ENCODE measurements at places on chromosomes 16 and 17.

DNA sequence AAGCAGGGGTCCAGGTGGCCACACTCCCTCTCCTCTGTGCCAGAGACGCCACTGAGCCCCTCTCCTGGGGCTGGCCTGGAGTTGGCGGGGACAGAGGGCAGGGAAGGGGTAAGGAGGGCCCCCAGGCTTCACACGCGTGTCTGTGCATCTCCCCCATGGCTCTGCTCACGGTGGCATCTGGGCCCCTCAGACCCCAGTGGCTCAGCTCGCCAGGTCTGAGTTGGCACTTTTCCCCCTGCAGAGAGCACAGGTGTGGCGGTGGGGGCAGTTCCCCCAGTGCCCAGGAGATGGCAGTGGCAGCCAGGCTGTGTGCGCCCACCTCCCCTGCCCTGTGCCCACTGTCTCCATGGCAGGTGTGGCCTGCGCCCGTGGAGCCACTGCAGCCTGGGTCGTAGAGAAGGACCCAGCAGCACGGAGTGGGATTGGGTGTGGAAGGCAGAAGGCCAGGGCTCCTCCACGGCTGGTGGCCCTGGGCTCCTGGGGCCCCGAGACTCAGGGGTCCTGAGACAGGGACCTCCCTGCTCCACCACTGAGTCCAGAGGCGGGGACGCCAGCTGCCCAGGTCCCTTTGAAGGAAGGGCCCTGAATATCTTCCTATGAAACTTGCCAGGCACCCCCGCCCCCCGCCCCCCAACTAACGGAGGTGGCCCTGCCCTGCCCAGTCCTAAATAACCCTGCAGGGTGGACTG lies 4.3 kb upstream of the APRT start:
- DNase-seq = no peak

DNA sequence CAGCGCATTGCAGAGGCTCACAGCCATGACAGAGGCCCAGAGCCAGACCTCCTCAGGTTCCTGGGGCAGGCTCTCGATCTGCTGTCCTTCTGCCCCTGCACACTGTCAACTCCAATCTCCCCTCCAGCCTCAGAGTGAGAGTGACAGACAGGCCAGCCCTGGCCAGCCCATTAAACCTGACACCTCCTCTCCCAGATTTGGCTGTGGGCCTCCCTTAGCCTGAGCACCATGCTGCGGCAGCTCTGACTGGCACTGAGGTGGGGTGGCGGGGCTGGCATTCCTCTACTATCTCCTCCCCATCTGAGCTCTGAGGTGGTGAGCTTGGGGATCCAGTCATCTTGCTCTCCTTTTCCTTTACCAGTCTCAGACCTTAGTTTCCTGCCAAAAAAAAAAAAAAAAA lies 15.5 kb upstream of the C1QL1 start:
- DNase-seq = no peak

GRCh38 chr17:9512323-9513168 lies 63.1 kb downstream of the STX8 start:
- DNase-seq = no peak

- peak; percentile 66 for DNase-seq
Measured at GRCh38 chr17:74937064-74938051, 1.7 kb downstream of the OTOP3 start.

GRCh38 chr17:47705536-47706530 lies 11.9 kb downstream of the TBKBP1 start:
- DNase-seq = no peak

DNA sequence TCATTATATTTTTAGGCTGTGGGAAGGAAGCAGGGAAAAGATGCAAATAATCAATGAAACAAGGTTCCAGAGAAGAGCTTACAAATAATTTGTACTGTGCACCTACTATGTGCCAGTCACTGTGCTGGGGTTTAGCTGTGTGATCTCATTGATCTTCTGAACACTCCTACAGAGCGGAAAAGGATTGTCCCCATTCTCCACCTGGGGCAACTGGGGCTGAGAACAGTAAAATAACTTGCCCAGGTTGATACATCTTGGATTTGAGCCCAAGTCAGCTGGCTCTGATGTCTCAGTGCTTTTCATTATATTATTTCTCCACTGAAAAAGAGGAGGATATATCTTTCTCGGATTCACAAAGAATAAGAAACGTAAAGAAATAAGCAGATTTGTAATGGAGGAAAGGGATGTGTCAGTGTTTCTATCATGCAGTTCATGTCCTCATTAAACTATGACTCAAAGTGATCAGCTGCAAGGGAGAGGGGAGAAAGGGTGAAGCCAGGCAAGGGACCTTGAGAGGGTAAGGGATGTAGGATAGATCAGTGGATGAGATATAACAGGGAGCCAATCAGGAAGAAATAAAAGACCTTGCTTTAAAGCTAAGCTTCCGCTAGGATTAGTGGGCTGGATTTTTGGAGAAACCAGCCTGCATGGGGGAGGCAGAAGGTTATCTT lies 143.6 kb upstream of the NOL11 start:
- DNase-seq = no peak

DNA sequence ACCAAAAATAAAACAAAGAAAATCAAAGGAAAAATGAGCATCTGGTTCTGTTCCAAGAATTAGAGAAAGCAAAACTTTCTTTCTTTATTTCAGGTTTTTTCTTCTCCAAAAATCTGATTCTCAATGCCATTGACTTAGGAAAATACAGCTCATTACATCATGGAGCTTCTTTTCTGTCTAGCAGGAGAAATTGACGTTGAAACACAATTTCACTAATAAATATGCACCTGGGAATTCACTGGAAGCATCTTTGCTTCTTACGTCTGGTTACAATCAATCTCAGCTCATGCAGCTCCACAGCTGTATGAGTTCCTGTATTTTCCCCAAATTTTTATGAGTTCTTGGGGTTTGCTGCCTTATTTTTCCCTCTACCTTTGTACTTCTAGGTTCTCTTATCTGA lies 1568.6 kb upstream of the GOT2 start:
- no peak for DNase-seq

GRCh38 chr17:28598799-28599310 lies at the start of gene SPAG5:
SPAG5 (minus strand) TSS chr17:28599025; CDS start chr17:28598946, 79 bp downstream.
- DNase-seq = peak; percentile 74

GRCh38 chr17:44593156-44593555 lies 35.9 kb downstream of the FZD2 start:
- no peak for DNase-seq

DNA sequence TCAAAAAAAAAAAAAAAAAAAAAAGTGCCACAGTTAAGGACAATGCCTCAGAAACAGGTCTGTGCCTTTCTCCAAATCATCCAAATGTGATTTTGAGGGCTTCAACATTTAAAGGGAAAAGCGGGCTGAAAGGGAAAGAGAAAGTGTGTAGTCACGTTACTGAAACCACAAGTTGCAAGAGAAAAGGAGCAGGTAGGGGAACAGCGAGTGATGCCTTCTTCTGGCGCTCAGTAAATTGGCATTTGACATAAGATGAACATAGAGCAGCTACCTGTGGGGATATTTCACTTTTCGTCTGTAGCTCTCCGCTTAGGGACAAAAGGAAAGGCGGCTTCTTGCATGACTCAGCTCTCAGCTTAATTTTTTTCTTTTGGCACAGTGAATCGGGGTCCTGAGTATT lies 11.1 kb downstream of the CMTM2 start:
- DNase-seq = no peak

DNA sequence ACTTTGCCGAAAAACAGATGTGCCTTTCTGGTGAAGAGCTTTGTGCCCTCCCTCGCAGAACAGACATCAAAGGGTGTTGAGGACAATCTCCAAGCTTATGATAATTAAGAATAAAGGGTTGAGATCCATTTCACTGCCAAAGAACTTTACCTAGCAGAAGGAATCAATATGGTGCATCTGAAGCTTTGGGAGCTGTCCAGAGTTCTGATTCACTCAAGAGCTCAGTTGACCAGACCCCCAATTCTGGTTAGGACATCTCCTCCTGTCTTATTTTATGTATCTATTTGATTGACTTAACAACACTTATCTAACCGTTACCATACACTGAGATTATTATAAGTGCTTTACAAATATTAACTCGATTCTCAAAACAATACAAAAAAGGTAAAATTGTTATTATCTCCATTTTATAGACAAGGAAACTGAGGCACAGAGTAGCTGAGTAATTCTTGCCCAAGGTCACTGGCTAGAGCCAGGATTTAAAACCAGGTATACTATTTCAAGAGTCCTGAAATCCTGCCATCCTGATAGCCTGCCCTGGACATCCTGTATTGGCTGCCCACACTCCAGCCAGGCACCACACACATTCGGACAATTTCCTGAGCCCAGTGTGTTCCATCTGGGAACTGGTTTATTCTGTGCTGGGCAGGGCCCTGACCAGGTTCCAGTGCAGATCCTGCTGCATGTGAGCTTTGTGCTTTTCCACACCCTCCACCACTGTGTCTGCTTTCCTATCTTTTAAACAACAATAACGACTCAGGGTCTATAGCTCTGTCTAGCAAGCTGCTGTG lies 29.8 kb downstream of the PITPNM3 start:
- no peak for DNase-seq

DNA sequence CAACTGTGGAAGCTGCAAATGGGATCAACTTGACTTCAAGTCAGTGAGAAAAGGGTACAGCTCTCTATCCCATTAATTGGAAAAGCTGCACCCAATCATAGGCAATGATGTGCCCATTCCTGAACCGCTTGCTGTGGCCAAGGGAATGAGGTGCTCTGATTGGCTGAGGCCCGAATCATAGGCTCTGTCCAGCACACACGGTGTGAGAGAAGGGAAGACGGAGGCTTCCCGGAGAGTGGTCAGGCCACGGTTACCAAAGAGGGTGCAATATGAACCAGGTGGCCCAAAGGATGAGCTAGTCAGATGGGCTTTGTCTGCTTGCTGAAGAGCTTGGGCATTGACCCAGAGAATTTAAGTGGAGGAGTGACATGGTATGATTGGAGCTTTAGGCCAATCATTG lies 353.3 kb downstream of the CPPED1 start:
- DNase-seq = no peak

- DNase-seq = no peak
Measured at GRCh38 chr16:15887283-15887682, 1.1 kb downstream of the CEP20 start.

- no peak for DNase-seq
Measured at GRCh38 chr17:43212641-43213490, 1.2 kb downstream of the TMEM106A start.

- DNase-seq = no peak
Measured at GRCh38 chr16:22330326-22330725, 33.1 kb downstream of the POLR3E start.

- DNase-seq = no peak
Measured at GRCh38 chr16:26709175-26709574, 357.6 kb upstream of the C16orf82 start.

DNA sequence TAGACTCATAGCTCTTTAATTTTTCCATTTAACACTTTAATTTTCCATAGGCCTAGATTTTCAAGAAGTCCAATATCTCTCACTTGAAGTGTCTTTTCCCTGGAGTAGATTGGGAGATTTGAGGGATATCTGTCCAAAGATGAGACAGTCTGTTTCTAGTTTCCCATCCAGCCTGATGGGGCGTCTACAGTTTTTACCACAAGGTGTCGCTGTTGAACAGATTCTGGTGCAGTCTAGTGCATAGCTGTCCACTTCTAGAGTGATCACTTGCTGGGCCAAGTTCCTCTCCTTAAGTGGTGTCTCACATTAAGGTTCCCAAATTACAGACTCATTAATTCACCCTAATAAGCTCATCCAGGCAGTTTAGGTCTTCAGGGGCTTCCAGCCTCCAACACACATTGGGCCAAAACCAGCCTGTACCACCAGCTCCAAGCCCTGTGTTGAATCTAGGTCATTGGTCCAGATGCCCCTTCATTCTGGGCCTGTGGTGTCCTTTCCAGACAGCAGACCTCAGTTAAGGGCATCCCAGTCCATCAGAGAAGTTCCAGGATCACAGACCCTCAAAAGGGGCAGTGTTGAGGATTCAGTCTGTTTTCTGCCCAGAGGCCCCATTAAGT lies 9.4 kb downstream of the SNX20 start:
- DNase-seq = no peak

- DNase-seq = no peak
Measured at GRCh38 chr17:78205124-78205775, 8.8 kb upstream of the BIRC5 start.

DNA sequence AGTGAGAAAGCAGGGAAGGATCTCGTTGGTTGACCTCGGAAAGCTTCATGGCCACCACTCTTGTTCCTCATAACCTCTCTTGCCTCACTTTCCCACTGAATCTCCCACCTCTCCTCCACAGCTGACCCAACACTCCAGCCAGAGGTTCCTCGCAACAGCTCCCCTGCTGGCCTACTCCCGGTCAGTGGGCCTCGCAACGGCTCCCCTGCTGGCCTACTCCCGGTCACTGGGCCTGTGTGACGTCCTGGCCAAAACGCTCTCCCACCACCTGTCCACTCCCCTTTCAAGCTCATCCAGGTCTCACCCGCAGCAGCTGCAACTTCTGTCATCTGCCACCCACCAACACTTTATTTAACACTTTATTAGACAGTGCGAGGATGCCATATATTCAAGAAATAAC lies 149.1 kb downstream of the VPS53 start:
- DNase-seq = no peak

All from NCI-H524 treated with DMSO at 0.1 percent for 48 hours (cell line).